Left renal cortex interstitium (tissue), 4 donors: ENCODE measurements at places on chromosomes 16 and 17. TPM values are rescaled to one million over a fixed set of nuclear protein-coding genes. Genes with fewer than 3 reads are reported as not detected.

- DNase-seq = no peak
These were observed 4.0 kb downstream of the MAFG start for GRCh38 chr17:81923302-81924260.

- no peak for DNase-seq
These were observed 3.8 kb downstream of the TTYH2 start for GRCh38 chr17:74217037-74217730.

- DNase-seq = no peak
These were observed 2.1 kb upstream of the DNASE1L2 start for GRCh38 chr16:2233872-2234812.

- no peak for DNase-seq
These were observed 48.3 kb upstream of the AXIN2 start for GRCh38 chr17:65609749-65610148.

The CTF1 gene
- polyA plus RNA-seq = 8.9 TPM

The HOXB5 gene
- 49.2 TPM for polyA plus RNA-seq

The SEZ6 gene
- polyA plus RNA-seq = 1.1 TPM
